ENCODE measurements at places on chromosomes 5 and 9.

DNA sequence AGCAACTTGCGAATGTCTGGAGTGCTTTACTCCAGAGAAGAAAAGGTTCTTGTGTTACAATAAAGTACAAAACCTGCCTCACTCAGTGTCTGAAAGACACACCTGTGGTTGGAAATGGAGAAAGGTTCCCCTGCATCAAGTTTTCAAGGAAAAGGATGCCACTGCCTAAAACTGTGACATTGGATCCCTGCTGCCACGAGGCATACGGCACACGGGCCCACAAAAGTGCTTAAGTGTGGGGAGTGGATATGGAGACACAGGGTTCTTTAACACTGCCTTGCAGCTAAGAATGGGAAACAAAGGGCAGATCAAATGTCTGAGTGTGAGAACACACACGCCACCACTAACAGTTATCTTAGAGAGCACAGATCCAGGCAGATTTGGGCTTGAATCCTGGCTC is 75.0 kb downstream of the NIPSNAP3B start:
- no peak for DNase-seq

DNA sequence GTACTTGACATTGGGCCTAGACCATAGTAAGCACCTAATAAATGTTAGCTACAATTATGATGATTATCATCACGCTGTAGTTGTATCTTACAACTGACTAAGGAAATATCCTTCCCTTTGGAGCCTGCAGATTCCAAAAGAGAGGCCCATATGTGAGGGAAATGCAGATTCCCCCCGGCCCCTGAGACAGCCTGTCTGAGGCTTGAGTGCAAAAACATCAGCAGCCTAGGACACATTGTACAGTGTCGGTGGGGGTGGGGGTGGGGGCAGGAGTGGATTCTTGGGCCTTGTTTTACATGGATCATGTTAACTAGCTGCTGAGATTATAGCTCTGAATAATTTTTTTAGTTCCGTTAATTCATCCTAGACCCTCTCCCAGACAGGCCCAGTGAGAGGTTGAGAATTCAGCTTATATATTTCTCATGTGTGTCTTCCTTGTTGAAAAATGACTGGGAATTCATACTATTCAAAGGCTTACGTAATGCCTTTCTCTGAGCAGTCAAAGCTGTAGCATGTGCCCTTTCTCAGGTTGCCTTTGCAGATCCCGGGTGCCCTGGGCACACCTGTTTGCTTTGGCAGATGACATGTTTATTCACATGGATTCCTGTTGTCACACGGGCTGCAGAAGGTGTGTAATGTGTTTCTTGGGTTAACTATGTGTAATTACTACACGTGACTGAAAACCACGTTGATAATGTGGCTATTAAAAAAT is 262.8 kb downstream of the NR3C1 start:
- DNase-seq, result no peak

- no peak for DNase-seq
These were observed 54.8 kb upstream of the NKD2 start for GRCh38 chr5:953535-954449.

DNA sequence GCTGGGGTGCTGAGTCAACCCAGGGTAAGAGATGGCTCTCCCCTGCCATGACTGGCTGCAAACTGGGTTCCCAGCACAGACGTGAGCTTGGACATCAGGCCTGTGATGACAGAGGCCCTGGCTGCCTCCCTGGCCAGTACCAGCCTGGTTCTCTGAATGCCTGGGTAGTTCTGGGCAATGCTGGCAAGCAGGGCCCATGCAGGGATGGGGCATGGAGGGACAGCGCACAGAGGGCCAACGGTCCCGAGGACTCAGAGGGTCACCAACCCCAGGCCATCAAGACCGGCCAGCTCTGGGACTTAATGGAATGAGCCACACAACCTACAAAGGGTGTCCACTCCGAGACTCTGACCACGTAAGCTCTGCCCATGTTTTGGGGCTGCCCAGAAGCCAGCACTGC is 241.4 kb downstream of the FSTL4 start:
- no peak for DNase-seq

- DNase-seq, result no peak
These were observed 9.5 kb upstream of the C9 start for GRCh38 chr5:39373791-39374190.

DNA sequence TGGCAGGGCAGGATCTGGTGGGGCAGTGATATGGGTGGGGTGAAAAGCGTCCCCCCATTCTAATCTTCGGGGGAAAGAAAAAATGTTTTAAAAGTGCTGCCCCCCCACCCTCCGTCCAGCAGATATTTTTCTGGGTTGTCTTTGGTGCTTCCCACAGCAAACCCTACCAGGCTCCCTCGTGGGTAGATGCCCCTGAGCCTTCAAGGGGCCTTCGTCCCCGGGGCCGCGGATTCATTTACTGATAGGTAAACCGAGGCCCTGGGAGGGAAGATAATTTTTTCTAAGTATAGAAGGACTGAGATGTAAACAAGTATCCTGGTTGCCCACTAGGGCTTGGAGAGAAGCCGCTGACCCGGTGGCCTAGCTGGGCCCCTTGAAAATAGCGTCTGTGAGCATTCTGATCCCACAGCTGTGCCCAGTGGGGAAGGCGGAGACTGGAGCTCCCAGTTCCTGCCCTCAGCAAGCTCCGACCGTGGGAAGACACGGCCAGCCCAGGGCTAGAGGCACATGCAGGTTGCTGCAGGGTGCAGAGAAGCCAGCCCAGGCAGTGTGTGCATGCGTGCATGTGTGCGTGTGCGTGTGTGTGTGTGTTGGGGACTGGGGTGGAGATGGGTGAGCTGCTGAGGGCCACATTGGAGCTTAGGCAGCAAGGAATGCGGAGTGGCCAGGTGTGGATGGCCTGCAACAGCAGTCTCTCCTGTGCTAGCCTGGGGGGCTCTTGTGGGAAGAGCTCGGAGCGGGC is 6.0 kb upstream of the RXRA start:
- DNase-seq, result no peak

DNA sequence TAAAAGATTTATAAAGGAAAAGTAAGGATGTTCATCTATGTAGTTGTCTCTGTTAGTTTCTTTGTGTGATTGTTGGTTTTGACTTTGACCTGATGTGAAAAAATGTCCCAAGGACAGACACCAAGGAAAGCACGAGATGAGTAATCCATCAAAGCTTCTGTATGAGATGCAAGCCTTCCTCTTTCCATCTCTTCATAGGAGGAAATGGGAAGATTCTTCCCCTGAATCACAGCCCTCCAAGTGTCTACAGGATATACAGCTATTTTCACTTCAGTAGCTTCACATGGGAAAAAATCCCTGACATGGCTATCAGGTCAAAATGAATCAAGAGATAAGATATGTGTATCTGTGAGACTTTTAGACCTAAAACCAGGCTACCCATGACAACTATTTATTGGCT is 29.0 kb upstream of the CEMIP2 start:
- no peak for DNase-seq

DNA sequence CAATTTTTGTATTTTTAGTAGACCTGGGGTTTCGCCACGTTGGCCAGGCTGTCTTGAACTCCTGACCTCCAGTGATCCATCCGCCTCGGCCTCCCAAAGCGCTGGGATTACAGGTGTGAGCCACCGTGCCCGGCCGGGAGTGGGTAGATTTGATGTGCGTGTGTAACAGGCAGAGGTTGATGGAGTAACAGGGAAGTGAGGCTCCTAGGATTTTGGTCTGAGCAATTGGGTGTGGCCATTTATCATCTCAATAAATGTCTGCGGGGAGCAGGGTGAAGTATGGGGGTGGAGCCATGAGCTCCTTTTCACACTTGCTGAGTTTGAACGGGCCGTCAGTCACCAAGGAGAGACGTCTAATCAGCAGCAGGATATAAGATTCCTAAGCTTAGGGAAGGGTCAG is 1.2 kb upstream of the REXO4 start:
- DNase-seq, result no peak

- no peak for DNase-seq
These were observed 25.7 kb downstream of the CDKN2A start for GRCh38 chr9:21968331-21969010.

- no peak for DNase-seq
These were observed 11.3 kb downstream of the SLC23A1 start for GRCh38 chr5:139371482-139372435.

- no peak for DNase-seq
These were observed 476.8 kb downstream of the LRRC70 start for GRCh38 chr5:63055421-63055820.

- no peak for DNase-seq
These were observed 101.0 kb downstream of the ZNF608 start for GRCh38 chr5:124645396-124645795.

DNA sequence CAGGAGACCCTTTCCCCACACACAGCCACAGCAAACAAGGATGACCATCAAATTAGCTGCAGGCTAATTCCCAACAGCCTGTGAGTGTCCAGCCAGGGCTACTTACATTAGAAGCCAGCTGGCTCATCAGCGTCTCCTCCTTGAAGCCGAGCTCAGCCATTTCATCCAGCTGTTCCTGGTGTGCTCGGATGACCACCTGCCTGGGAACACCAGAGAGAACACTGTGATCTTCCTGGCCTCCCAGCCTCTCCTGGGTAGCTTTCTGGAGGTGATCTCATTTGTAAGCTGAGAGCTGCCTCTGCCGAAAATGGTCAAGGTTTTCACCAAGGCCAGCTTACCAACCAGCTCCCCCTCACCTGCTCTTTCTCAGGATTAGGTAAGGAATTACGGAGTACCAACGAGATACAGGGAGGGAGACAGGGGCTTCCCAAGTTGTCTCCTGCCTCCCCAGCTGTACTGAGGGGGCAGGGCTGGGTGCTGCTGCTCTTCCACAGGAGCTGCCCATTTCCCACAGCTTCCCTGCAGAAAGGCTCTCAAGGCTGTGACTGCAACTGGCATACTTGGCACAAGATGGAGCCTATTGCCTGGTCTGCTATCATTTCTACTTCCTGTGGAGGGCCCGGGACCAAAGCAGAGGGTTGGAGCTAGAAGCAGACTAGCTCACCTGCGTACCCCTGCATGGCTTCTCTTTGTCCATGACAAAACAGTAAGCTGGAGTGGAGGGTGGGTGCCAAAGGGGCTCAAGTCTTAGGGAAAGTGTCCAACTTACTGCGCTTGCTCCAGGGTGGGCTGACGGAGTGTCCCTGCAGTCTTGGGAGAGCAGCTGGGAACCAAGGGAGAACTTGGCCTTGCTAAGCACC is 73.9 kb downstream of the KIF24 start:
- DNase-seq, result no peak

- no peak for DNase-seq
These were observed 196.2 kb upstream of the SLC24A2 start for GRCh38 chr9:19985081-19985480.

DNA sequence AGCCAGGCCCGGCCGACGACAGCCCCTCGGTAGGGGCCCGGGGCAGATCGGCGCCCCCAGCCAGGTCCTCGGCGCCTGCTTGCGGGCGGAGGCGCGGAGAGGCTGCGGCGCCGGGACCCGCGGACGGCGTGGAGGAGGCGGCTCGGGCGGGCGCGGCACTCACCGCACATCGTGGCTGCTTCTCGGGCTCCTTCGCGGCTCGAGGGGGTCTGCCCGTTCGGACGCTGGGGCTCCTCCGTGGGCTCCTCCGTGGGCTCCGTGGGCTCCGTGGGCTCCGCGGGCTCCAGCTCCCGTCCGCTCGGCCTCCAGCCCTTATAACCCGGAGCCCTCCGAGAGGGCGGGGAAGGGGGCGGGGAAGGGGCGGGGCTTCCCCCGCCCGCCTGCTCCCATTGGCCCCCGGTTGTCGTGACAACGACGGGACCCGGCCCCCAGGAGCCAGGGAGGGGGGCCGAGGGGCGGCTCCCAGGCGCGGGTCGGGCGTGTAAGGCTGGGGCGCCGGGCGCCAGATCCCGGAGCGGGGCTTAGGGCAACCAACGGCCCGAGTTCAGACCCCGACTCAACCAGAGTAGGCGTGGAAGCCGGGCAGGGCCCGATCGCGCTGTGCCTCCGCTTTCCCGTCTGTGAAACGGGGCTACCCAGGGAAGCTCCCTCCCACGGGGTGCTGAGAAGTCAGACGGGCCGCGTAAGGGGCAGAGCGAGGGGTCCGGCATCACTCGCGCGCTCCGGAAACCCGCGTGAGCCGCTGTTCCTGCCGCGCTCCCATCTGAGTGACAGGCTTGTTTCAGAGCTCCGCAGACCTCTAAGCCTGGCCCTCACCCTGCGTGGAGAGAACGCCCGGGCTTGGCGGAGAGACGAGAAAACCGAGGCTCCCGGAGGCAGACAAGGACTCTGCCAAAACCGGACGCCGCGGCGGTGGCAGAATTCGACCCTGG is at the start of gene GFPT2:
GFPT2 (minus strand) TSS at position 289 of the 932 bp plus-strand sequence; CDS start at position 170, 119 bp downstream.
- peak; percentile 68 for DNase-seq

Measured in stimulated activated CD8-positive, alpha-beta memory T cell treated with anti-CD3 and anti-CD28 coated beads, Interleukin-4, amount 100 ng/mL, for 24 hours (primary cell).